ENCODE measurements at places on chromosomes 3 and 15. TPM values are rescaled to one million over a fixed set of nuclear protein-coding genes. Genes with fewer than 3 reads are reported as not detected.

The NEK10 gene
- 1.5 TPM for total RNA-seq

The RTP1 gene
- not detected for total RNA-seq

The GPR27 gene
- total RNA-seq: 0.50 TPM

The CCDC191 gene
- 3.0 TPM for total RNA-seq

The TMEM207 gene
- not detected for total RNA-seq

The WDR49 gene
- total RNA-seq: 0.30 TPM

The STAB1 gene
- 0.09 TPM for total RNA-seq

The CPB1 gene
- total RNA-seq: not detected

The HMG20A gene
- 44.2 TPM for total RNA-seq

The PPARG gene
- total RNA-seq: 1.2 TPM

The UBAP1L gene
- 5.9 TPM for total RNA-seq

The CFAP161 gene
- not detected for total RNA-seq

The SENP8 gene
- 1.3 TPM for total RNA-seq

The KLHL25 gene
- 5.7 TPM for total RNA-seq

The CNTN4 gene
- not detected for total RNA-seq

The NDUFAF3 gene
- 110 TPM for total RNA-seq

Measured in T-helper 2 cell treated with Interferon-gamma antibody and Interleukin-4, amounts not matched to agents 100 ng/mL and 5 ng/mL, for 36 hours (primary cell).